ENCODE measurements at places on chromosomes 6 and 20.

DNA sequence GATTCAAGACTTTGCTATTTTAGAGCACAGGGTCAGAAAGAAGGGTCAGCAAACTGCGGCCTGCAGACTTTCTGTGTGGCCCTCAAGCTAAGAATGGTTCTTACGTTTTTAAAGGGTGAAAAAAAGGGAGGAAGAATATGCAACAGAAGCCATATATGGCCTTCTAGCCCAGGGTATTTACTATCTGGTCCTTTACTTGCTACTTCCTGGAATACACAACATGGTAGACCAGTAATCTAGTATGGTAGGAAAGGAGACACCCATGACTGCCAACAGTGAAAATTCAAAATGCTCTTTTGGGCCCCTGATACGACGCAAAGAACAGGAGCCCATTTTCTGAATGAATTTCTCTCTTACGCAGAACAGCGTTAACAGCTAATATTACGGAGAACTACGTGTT, 60.4 kb upstream of the EMILIN3 start:
- peak; percentile 22 for DNase-seq

DNA sequence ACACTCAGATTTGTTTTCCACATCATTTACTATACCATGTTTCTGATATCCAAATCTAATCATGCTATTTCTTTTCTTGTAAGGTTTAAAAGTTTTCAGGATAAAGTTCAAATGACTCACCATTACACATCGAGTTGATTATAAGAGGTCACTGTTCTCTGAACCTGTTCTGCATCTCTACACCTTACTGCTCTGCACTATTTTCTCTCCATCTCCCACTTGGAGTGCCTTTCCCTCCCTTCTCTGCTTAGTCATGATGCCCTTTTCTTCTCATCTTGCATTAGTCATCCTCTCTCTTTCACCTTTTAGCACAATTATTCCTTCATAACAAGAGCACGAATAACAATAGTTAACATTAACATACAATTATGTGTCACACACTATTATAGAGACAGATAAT, 37.5 kb upstream of the FUT9 start:
- DNase-seq = no peak

GRCh38 chr6:40325791-40326190, 261.4 kb downstream of the LRFN2 start:
- no peak for DNase-seq

GRCh38 chr6:155185544-155185943, 78.3 kb upstream of the CLDN20 start:
- no peak for DNase-seq

- DNase-seq = no peak
Observed at GRCh38 chr20:7146552-7147219, 379.2 kb downstream of the BMP2 start.

- DNase-seq = no peak
Observed at GRCh38 chr6:168695701-168696100, 254.7 kb downstream of the SMOC2 start.

GRCh38 chr6:53326372-53327016, 22.3 kb downstream of the ELOVL5 start:
- peak; percentile 48 for DNase-seq

DNA sequence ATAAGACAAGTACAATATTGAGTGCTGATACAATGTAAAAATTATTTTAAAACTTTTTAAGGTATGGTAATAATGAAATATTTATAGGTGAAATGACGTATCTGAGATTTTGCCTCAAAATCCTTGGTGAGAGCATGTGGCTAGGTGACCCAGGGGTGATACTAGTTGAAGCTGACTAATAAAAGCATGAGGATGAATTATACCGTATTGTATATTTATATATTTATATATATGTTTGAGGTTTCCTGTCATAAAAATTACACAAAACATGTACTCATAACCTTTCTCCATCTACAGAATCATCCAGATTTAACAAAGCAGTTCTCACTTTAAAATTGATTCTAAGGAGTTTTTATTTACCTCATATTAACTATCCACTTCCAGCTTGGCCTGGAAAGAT, 358.1 kb downstream of the CDKAL1 start:
- no peak for DNase-seq

GRCh38 chr20:63215101-63216040, 560 bp downstream of the YTHDF1 start:
- DNase-seq = peak; percentile 58

DNA sequence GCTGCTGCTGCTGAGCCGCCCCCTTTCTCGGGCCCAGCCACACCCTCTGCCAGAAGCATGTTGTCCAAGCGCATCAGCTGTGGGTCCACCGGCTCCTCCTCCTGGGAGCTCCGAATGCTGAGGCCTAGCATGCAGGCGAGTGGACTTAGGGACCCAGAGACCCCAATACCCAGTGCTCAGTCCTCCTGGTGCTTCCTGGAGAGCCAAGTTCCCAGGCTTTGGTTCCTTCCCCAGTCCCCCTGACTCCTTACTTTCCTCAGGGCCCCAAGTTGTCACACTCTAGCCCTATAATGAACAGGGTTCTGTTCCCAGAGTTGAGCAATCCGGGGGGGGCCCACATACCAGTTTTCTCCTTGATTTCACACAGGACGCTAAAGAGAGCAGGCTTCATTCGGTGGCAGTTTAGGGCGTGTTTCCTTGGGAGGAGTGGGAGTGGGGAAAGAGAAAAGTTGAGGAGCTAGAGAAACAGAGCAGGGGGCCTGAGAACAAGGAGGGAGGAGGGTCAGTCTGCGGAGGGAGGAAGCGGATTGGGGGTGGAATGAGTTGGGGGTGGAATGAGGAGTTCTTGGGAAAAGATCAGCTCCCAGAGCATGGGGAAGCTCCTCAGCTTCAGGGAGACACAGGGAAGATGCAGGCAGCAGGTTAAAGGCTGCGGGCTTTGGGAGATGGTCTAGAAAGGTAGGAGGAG, 1.5 kb downstream of the PBX2 start:
- DNase-seq = no peak

DNA sequence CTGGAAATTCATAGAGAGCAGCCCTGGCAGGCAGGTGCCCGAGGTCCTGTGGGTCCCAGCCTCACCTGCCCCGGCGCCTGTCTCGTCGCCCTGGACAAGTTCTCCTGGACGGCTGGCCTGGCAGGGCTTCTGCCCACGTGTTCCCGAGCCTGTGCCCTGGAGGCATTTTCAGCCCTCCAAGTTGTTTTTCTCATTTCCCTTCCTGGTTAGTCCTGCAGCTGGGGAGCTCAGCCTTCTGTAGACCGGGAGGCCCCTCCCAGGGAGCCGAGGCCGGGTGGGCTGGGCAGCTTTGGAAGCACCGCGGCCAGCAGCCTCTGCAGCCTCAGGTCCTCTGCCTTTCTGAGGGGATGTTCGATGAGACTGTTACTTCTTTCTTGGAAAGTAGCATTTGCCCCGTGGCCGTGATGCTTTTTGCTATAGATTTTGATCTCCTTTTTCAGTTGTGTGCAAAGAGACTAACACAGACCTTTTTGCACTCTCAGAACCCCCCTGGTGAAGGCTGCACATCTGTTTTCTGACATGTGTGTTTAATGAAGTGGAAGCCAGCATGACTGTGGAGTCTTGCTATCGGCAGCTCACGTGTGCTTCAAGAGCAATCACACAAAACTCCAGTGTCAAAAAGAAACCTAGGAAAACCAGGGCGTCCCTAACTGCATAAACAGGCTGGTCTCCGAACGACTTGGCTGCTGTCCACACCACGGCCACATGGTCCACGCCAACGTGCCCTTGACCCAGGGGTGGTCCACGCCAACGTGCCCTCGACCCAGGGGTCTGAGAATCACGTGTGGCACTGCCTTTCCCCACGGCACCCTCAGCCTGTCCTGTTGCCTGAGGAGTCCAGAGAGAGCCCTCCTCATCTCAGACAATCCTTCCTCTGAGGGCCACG, 207.5 kb downstream of the SMOC2 start:
- DNase-seq = no peak

DNA sequence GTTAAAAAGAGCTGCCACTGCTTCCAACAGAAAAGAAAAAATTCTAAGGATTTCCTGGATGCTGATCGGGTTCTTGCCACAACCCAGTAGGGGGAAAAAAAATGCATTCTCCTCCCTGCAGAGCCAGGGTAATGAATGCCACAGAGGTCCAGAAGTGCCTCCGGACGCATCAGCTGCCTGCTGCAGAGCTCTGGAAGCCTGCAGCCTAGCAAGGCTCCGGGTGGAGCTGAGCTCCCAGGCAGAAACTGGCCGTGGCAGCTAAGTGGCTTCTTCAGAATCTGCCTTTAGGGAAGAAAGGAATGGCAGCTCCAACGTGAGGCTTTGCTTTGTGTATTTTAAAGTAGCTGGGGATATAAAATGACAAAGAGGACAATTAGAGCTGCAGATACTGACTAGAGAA, 155.0 kb downstream of the CFAP61 start:
- no peak for DNase-seq

DNA sequence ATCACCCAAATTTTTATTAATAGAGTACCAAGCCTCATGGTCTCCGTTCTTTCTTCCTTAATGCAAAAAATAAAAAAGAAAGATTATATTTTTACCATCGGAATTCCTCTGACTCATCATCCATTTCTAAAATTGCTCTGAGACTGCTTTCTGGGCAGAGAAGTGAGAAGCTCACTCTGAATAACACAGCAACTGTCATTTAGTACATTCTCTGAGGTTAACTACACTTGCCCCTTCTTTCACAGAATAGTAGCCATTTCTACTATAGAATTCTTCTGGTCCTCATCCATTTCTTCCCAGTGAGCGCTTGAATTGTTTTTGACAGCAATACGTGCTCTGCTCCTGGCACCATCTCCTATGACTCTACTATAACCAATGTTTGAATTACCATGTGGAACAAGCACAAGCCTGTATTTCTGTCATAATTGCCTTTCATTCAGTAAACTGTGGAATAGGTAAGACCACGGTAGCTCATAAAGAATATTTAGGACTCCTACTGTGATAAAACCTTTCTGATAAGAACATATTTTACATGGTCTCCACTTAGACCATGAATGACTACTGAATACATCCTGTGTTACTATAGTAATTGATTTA, 435.5 kb upstream of the NRSN1 start:
- DNase-seq = no peak

- no peak for DNase-seq
Observed at GRCh38 chr20:3521852-3522740, 51.3 kb downstream of the ATRN start.

DNA sequence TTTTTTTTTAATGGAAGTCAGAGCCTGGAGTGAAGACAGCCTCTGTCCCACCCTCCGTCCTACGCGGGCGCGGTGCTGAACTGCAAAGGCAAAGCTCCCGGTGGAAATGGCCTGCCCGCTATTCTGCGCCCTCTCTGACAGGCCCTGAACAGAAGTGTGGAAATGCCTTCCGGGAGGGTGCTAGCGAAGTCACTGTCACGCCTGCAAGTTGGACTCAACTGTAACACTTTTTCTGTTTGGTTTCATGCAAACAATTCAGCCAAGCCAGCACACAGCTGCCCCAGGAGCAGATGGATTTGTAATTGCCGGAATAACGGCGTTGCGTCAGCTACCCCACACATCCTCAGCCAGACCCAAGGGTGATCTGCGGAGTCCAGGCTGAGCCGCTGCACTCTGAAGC, 107.6 kb downstream of the PSMB1 start:
- no peak for DNase-seq

- DNase-seq = peak; percentile 61
Observed at GRCh38 chr6:126804332-126805064, 314.0 kb upstream of the RSPO3 start.

DNA sequence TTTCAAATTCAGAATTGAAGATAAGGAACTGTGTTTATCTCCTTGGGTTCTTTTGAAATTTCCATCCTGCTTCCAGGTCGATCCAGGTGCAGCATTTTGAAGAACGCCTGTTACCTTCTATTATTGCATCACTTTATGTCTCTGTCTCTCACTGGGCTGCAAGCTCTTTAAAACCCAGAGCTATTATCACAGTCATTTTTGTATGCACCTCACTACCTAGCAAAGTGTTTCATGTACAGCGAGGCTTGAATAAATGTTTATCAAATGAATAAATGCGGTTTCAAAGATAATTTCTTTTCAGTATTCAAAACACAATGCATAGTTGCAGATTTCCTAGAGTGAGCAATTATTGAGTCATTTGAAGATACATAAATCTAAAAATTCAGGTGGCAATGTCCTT, 34.2 kb downstream of the GFOD1 start:
- DNase-seq = no peak

DNA sequence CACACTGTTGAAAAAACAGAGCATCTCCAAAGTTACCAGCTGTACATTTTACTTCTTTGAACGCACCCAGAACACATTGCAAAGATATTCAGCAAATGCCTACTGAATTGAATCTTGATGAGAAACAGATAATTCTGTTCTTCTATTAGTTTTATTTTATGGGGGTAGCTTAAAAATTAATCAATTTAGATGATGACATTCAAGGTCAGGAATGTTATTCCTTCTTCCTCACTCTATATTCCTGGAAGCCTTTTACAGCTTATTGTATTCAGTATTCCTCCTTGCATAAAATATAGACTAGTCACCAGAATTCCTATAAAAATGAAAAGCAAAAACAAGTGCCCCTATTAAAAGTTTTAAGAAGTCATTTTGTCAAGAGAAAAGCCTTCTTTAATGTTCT, 21.4 kb upstream of the GMDS start:
- no peak for DNase-seq

DNA sequence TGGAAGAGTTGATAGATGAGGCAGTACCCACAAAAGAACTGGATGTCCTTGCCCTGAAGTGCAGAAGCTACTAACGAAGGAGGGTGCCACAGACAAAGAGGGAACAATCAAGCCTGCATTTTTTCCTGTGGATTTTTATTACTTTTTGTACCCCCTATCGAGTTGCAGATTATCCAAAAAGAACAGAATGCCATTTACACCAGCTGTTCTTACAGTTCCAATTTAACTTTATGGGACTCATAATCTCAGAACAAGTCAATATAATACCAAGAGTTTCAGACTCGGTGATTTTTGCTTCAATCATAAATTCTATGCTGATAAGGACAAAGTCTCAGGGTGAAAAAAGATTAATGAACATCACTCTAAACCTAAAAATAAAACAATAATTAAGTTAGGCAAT, 4.0 kb upstream of the CNKSR3 start:
- no peak for DNase-seq

DNA sequence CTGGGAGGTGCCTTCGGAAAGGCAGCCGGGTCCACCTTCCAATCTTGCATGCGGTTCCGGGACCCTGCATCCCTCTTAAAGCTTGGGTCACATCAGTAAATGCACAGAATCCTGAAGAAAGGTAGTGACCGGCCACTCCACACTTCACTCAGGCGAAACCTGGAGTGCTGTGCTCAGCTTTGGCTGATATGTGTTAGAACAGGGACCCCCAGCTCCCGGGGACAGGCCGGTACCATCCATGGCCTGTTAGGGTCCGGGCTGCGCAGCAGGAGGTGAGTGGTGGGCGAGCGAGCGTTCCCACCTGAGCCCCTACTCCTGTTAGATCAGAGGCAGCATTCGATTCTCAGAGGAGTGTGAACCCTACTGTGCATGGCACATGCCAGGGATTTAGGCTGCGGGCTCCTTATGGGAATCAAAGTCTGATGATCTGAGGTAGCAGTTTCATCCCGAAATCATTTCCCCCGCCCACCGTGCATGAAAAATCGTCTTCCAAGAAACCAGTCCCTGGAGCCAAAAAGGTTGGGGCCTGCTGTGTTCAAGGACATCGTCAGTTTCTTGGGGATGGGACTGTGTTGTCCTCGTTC, 143.0 kb downstream of the ERMARD start:
- DNase-seq = no peak
